ENCODE measurements at places on chromosomes 16 and 17.

GRCh38 chr17:58338454-58338840 lies 9.9 kb upstream of the TSPOAP1 start:
- no peak for DNase-seq

GRCh38 chr16:31064882-31065461 lies 9.1 kb downstream of the ZNF668 start:
- DNase-seq, result no peak

GRCh38 chr17:80889231-80890195 lies 102.1 kb upstream of the CHMP6 start:
- DNase-seq, result no peak

DNA sequence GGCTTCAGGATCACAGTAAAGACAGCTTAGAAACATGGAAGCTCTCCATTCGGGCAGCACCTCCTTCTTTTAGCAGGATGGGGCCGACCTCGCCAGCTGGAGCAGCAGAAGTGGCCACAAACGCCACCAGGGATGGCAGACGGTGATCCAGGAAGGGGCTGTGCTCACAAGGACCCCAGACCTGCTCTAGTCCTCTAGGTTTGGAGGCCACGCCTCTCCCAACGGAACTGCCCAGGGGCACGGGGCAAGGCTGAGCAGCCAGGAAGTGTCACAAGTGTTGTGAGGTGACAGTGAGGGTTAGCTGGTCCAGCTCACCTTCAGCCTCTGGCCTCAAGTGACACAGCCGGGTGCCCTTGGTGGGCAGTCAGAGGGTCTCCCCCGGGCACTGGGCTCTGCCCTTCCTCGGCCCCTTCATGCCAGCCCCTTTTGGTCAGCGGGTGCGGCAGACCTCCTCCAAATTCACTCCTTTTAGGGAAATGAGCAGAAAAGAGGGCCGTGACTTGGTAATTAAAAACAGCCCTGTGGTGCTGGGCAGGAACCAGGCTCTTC lies 20.4 kb downstream of the CEP295NL start:
- DNase-seq, result no peak

DNA sequence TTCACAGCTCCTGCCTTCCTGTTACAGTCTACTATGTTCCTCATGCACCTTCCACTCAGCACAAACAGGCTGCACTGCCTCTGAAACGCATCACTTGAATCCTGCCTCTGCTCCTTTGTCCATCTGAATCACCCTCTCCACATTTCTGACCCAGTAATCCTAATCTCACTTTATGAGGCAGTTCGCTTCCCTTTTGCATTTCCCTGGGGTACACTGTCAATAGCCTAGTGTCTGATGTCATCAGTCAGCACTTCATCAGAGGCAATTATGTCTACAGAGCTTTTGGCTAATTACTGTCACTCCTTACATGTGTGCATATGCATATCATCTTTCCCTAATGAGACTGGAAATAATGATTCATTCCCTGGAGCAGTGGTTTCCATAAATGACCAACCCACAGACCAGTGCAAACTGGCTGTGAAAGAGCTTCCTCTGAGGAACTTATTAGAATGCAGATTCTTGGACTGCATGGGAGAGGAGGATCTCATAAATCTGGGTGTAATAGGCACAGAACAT lies 23.6 kb downstream of the CA4 start:
- DNase-seq, result no peak

- DNase-seq, result no peak
Measured at GRCh38 chr17:45687594-45687993, 96.5 kb upstream of the CRHR1 start.

DNA sequence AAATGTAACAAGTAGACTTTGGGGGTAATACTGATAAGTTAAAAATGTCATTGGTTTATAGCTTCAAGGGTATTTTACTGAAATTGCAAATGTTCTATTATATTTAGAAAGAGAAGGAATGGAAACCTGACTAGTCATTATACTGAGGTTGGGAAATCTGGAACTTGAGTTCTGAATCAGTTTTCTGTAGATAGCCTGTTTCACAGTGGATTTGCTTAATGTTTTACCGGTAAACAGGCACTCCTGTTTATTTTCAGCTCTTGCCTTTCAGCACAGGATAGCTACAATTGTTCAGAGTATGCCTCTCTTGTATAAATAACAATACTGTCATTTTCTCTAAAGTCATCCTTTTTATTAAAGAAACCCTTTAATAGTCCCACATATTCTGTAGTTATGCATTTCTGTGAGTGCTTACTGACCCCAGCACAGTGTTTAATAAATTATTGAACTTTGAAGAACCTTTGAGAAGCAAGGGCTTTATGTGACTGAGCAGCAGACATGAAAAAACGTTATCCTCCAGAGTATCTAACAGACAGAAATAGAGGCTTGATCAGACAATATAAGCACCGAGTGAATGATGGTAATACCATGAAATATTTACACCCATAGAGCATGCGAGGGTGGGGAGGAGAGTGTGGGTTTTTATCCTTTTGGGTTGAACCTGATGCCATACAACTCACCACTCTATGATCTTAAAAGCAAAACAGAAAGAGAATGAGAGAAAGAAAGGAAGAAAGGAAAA lies 58.2 kb downstream of the FTO start:
- DNase-seq, result no peak

- DNase-seq, result no peak
Measured at GRCh38 chr17:3698139-3698538, 2.2 kb upstream of the P2RX5 start.

GRCh38 chr17:15947271-15947670 lies 2.3 kb downstream of the ADORA2B start:
- DNase-seq, result no peak

- DNase-seq, result no peak
Measured at GRCh38 chr17:71360301-71360700, 760.5 kb upstream of the SOX9 start.

DNA sequence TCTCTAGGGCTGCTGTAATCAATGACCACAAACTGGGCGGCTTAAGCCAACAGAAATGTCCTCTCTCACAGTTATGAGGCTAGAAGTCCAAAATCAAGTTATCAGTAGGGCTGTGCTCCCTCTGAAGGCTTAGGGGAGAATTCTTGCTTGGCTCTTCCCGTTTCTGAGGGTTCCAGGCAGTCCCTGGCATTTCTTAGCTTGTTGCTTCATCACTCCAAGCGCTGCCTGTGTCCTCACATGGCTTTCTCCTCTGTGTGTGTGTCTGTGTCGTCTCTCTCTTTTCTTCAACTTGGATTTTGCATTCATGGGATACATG lies 13.7 kb upstream of the CDC42EP4 start:
- DNase-seq, result no peak

DNA sequence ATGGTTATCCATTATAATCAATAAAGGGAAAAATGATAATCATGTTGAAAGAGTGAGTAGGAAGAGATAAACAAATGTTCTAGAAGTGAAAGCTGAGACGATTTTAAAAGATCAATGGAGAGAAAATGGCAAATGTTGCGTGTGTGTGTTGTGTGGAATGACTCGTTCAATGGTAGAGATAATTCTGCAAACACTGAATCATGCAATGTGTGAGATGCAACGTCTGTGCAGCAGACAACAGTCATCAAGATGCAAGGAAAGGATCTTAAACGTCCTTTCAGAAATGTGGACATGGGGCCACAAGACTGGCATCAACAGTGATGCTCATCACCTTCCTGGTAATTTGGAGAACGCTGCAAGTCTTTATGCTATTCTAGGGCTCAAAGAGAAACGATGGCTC lies 124.4 kb downstream of the CDYL2 start:
- DNase-seq, result no peak

- DNase-seq, result no peak
Measured at GRCh38 chr17:68707031-68707430, 105.9 kb upstream of the FAM20A start.

DNA sequence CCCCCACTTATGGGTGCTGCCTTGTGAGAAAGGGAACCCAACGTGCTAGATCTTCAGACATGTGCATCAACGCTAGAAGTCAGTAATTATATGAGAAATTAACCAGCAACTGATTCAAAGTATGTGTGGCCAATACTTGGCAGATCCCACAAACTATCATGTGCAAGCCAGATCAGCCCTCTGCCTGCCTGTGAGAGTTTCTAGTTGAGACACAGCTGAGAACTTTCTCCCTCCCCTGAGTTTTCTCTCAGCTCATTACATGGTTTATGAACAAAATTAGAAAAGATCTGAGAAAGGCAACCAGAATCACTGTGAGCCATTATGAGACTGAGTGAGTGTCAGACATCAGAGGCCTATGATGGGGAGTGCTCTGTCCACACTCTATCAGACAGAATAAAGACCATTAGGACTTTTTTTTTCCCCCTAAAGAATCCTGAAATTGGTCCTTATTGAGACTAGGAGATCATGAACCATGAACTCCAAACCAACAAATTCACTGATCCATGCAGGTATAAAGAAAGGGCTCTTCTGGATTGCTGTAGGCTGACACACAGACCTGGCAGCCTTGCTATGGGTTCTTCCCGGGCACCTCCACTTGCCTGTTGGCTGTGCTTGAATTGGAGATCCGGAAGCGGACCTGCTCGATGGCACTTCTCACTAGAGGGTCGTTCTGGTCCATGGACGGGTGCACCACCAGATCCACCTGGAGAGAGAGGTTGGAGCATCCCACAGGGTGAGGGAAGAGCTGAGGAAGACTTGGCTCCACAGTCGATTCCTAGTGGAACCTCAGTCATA lies 51.5 kb downstream of the GTF3C1 start:
- DNase-seq, result no peak

- no peak for DNase-seq
Measured at GRCh38 chr16:13130586-13130985, 229.2 kb downstream of the SHISA9 start.

DNA sequence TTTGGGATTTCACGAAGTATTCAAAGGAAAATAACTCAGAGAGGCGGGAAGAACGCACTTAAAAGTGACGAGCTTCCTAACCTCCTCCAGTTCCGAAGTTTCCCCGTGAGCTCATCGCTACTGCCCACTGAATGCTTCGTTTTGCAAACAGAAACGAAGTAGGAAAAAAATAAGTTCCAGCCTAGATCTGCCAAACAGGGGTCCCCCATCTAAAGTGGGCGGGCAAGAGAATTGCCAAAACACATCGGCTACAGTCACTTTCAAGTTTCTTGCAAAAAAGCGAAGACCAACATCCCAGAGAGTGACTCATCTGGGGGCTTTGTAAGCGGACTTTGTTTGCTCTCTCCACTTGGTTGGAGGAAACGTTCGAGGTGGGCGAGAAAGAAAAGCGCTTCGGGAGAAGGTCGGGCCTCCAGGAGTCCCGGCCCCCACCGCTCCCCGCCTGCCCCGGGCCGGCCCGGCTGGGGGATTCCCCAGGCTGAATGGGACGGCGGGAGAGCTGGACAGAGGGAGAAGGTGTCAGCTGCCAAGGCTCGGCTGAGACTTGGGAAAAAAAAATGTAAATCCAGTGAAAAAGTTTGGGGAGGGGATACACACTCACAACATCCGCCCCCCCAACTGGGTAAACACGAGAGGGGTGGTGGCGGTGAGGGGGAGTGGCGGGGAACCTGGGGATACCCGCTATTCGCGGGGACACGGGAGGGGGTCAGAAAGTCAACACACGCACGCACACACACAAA lies 1.0 kb downstream of the VEZF1 start:
- no peak for DNase-seq

GRCh38 chr16:68490829-68491575 lies 42.7 kb upstream of the SMPD3 start:
- DNase-seq, result no peak

- no peak for DNase-seq
Measured at GRCh38 chr16:78780808-78781207, 681.4 kb downstream of the WWOX start.

- no peak for DNase-seq
Measured at GRCh38 chr16:56691885-56692284, 9.6 kb downstream of the MT1X start.

DNA sequence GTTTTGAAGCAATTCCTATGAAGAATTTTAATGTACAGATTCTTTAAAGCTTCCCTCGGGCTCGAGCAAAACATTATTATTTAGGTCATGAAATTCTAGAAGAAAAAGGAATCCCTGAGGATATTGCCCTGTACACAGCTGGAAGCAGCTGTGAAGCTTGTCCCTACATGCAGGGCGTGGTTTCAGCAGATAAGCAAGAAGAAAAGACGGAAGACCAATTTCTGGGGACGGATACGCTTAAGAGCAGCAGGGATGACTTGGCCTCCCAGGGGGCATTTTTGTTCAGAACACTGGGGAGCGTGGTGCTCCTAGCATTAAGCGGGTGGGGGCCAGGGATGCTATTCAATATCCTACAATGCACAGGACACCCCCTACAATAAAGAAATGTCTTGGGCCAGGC lies 34.3 kb downstream of the LITAF start:
- no peak for DNase-seq

DNA sequence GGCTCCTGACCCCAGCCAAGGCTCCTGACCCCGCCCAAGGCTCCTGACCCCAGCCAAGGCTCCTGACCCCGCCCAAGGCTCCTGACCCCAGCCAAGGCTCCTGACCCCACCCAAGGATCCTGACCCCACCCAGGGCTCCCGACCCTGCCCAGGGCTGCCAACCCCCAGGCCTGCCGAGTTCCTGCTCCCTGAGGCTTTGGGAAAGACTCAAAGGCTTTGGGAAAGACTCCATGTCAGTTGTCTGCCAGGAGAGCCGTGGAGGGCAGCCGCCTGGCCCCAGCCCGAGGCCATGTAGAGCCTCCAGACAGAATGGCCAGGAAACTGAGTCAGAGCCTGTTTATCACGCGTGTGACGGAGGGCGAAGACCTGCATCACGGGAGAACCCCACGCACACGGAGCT lies 21.1 kb downstream of the CBFA2T3 start:
- no peak for DNase-seq

GRCh38 chr17:29650396-29650795 lies 27.7 kb upstream of the CORO6 start:
- no peak for DNase-seq

DNA sequence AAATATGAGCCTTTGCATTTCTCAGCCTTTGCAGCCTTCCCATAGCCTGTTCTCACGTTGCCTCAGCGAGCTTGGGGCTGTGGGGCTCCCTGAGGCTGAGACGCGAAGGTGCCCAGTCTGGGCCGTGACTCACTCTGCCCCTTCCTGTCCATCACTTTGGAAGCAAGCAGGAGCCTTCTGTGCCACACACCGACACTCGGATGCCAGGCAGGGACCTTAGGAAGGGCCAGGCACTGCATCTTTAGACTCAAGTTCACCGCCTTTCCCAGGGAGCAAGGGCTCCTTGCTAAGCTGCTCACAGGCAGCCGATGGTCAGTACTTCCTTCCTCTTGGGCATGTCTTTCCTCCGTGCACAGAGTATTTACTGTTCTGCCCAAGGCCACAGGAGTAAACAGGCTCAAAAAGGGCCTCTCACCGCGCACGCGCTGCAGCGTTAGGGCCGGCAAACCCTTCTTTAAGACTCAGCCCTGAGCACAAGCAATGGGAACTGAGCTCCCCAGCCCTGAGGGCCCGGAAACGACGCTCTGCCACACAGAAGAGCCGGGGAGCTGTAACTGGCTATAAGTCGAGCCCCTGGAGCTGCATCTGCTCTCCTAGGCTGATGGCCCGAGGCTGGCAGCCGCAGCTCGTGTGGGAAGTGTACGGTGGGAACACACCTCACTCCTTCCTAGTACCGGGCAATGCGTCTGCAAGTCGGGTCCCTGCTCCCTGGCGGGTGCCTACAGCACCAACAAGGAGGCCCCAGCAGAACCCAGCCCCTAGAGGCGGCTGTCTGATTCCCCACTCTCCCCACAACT lies 7.2 kb downstream of the TIMM22 start:
- DNase-seq, result no peak
